ENCODE measurements at places on chromosomes 12 and 14. TPM values are rescaled to one million over a fixed set of nuclear protein-coding genes. Genes with fewer than 3 reads are reported as not detected.

Gene AICDA
- not detected for total RNA-seq

DNA sequence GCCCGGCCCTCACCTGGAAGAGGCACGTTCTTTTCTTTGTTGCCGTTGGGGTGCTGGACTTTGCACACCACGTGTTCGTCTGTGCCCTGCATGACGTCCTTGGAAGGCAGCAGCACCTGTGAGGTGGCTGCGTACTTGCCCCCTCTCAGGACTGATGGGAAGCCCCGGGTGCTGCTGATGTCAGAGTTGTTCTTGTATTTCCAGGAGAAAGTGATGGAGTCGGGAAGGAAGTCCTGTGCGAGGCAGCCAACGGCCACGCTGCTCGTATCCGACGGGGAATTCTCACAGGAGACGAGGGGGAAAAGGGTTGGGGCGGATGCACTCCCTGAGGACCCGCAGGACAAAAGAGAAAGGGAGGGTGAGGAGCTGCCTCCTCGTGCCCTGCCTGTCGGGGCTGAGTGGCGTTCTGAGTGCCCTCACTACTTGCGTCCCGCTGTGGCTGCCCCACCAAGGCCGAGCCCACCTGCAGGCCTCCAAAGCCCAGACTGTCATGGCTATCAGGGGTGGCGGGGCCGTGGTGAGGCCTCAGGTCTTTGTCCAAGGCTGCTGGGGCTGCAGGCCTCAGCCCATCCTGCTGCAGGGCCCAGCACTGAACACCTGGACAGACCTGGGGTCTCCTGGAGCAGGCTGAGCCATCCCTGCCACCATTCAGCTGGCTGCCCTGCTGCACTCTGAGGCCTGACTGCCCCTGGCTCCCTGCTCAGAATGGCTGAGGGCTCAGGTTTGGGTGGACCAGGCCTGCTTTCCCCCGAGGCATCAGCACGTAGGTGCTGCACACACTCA is 329.7 kb downstream of the TMEM121 start:
- no peaks in the 10 kb centered on the region for H3K4me1 ChIP-seq
- no peaks in the 10 kb centered on the region for H3K27me3 ChIP-seq
- no peak overlapping the region for H3K27ac ChIP-seq
- DNase-seq: no peak
- no peak overlapping the region for H3K4me3 ChIP-seq
- no peaks in the 10 kb centered on the region for H3K36me3 ChIP-seq

Gene GPRC5D
- not detected for total RNA-seq

DNA sequence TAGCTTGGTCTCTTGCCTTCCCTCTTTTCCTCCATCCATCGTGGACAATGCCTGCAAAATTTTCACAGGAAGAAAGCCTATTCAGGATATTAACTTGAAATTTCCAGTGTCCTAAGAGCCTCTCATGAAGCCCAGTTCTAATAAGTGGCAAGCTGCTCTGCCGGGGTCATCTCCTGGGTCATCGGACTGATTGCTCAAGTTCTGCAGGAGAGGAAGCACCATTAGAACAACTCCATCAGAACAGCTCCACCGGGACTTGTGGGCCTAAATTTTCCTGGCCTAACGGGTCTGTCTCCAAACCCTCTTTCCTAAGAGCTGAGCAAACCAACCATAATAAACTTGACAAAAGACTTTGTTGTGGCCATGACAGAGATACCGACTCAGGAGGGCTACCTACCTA is 13.9 kb downstream of the ERG28 start:
- no peak overlapping the region for H3K4me3 ChIP-seq
- H3K27me3 ChIP-seq: no peaks in the 10 kb centered on the region
- H3K27ac ChIP-seq: no peak overlapping the region
- DNase-seq: no peak
- H3K36me3 ChIP-seq: peaks cover 26% of the 10 kb centered on the region

DNA sequence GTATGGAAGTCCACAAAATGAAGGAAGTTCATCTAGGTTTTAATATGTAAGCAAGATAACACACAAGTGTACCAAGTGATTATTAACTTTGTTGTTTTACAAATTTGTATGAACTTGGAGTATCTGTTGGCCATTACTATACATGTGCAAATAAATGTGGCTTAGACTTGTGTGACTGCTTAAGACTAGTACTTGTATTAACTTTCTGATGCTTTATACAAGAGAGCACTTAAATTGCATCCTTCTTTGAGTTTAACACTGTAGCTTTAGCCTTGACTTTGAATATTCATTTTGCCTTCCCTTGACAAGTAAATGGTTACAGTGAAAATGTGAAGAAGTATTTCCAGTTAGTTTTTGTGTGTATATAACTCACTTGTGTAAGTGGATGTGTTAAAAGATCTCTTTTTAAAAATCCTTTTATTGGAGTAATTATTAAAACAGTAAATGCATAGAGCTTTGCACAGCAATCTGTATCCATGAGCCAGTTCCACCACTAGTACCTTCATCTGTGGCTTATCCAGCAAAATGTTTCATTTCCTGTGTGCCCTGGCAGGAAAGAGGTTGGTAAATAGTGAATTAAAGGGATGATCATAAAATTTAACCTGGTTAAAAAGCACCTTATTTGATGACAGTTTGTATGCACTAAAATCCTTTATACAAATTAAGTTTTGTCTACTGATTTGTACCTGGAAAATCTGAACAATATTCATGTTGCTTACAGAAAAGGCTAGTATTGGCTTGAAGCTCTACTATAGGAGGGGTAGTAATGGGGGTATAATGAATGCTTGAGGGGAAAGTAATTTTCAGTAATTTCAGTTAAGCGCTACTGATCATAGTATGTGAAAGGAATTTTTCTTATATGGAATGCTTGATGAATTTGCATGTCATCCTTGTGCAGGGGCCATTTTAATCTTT is 8.0 kb downstream of the PNN start:
- H3K27ac ChIP-seq: no peak overlapping the region
- no peak overlapping the region for H3K4me3 ChIP-seq
- no peaks in the 10 kb centered on the region for H3K27me3 ChIP-seq
- H3K4me1 ChIP-seq: no peaks in the 10 kb centered on the region

DNA sequence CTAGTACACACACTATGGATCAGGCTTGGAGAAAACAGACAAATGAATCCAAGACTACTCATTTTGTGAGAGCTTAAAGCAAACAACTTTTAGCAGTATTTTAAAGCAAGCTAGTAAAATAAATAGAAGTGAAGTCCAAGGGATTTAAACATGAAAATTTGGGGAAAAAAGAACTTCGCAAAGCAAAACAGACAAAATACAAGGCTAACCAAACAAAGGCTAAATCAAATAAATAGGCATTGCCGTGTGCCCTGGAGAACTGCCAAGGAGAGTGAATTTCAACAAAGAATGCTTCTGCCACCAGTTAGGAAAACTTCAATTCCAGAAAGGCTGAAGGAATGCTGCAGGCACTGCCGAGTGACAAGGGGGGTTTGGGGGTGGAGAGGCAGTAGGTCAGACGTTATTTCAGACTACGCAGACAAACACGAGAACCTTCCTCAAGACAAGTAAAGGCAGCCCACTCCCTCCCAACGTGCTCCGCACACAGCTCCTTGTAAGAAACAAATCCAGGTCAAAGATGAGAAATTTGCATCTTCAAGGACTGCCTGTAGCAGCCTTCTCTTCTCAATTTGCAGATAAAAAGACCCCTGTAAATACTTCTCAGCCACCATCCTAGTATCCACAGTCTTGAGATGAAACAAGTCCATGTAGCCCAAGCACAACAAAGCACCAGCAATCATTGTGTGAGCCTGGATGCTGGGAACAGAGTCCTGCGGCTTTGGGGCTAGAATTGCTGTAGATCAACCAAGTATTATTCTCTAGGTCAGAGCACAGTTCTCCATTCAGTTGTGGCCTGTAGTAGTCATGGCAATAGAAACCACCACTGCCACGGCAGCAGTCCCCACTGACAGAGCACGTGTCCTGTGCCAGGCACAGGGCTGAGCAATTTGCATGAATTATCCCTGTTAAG is 43.3 kb downstream of the EFCAB11 start:
- H3K4me1 ChIP-seq: peaks cover 4% of the 10 kb centered on the region
- H3K36me3 ChIP-seq: no peaks in the 10 kb centered on the region
- H3K4me3 ChIP-seq: no peak overlapping the region
- H3K27me3 ChIP-seq: no peaks in the 10 kb centered on the region

GRCh38 chr12:108523365-108523764 is 8.3 kb downstream of the FICD start:
- no peak overlapping the region for H3K4me3 ChIP-seq
- peaks cover 12% of the 10 kb centered on the region for H3K36me3 ChIP-seq
- no peaks in the 10 kb centered on the region for H3K4me1 ChIP-seq
- no peak overlapping the region for H3K27ac ChIP-seq
- DNase-seq: no peak
- no peaks in the 10 kb centered on the region for H3K27me3 ChIP-seq

Gene SPTB
- total RNA-seq: 463 TPM

- H3K27me3 ChIP-seq: no peaks in the 10 kb centered on the region
- no peak overlapping the region for H3K4me3 ChIP-seq
- no peaks in the 10 kb centered on the region for H3K36me3 ChIP-seq
- H3K27ac ChIP-seq: no peak overlapping the region
- DNase-seq: no peak
Observed at GRCh38 chr12:100842156-100842555, 47.6 kb downstream of the ANO4 start.

Gene SPIC
- 0.32 TPM for total RNA-seq

All from psoas muscle (tissue), 8 donors.